Stimulated activated CD4-positive, alpha-beta T cell treated with anti-CD3 and anti-CD28 coated beads, Interleukin-1b, Interleukin-23, amount 100 ng/mL, for 1 hour (primary cell): ENCODE measurements at places on chromosomes 6 and 20.

- DNase-seq = no peak
These were observed 14.3 kb upstream of the INSM1 start for GRCh38 chr20:20353576-20353975.

DNA sequence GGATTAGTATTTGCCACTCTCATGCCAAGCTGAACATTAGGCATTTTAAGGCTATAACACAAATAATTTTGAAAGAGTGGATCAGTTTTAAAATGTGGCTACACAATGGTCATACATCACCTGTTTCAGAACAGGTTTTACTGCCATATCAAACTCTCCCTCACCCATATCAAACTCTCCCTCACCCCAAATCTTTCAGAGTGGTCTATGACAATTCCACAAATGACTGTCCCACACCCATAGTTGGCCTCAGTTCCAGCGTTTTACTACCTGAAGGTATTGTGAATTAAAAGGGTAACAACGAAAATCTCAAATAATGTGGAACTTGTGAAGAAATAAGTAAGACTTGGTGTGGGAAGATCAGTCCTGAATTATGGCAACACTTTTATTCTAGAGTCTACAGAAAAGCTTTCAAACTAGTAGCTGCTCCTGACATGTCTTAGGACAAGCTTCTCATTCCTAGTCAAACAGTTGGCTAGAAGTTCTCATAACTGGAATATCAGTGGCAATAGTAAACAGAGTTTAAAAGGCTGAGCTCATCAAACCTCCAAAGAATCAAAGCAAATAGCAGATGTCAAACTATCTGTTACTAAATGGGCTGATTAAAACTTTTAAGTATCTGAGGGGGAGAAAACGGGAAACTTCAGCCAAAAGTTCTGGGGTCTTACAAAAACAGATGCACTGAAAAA, 52.4 kb downstream of the MAP3K7 start:
- DNase-seq = no peak

DNA sequence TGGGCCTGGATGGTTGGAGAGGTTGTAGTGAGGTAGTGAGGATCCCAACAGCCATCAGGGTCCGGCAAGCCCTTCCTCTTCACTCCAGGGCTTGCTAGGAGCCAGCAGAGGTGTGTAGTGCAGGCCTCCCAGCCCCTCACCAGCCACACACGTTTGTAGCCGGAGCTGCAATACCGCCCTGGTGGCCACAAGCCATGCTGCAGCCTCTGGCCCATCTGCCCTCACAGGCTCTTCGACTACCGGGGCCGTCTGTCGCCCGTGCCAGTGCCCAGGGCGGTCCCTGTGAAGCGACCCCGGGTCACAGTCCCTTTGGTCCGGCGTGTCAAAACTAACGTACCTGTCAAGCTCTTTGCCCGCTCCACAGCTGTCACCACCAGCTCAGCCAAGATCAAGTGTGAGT, 36.4 kb downstream of the EIF2S2 start:
- DNase-seq = no peak

DNA sequence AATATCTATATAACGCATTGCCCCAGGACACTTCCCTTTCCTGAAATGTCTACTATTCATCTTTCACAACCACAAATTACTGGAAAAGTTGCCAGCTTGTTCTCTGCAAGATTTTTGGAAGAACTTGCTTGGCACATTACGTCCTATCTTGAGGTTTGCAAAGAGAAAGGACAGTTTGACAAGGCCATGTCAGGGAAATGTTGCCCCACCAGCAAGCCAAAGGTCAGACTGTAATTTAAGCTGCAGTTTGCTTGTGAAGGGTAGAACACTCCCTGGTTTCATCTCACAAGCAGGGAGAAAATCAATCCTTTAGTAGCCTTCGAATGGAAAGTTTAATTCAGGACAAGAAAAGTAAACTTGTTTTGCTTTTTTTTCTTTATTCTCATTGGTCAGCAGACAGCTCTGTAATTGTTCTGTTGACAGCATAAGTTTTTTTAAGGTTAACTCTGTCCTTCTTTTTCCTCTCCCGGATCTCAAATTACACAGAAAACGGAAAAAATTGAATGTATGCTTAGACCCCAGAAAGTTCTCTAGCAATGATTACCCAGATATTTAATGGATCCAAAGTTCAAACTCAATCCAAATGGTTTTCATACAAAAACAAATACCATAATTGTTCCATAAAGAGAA, 541.8 kb upstream of the NRSN1 start:
- no peak for DNase-seq

- DNase-seq = no peak
These were observed 24.0 kb upstream of the ARMH2 start for GRCh38 chr6:24822696-24823095.

DNA sequence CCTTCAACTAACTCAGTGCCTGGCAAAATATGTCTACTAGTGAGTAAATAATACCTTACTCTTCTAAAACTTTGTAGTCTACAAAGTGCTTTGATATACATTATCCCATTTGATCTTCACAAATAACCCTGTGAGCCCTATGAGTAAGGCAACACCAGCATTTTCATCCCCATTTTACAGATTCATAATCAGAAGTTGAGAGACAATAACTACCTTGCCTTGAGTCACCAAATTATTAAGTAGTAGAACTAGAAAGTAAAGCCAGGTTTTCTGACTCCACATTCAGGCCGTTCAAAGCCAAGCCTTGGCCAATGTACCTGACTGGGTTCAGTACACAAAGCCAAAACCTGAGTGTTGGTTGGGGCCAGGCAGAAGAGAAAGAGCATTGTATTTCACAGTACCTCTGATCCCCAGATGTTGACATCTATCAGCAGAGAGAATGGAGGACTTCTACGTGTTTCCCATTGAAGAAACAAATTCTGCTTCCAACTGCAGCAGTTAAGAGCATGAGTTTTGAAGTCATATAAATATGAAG, 111.3 kb upstream of the LGSN start:
- DNase-seq = no peak

DNA sequence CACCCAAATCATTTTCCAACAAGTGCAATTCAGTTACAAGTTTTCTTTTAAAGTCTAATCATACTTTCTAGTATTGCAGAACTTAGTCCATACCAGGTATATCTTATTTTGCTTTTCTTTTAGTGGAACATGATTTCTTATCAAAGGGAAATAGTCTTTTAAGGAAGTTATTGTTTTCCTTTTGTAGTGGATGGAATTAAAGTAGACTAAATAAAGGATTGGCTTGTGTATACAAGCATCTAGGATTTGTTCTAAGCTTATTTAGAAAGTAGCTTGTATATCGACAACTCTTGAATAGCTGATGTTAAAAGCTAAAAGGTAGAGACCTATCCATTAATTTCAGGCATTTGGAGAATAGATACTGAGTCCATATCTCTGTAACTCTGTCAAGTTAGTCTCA, 14.8 kb downstream of the DCBLD1 start:
- DNase-seq = no peak

DNA sequence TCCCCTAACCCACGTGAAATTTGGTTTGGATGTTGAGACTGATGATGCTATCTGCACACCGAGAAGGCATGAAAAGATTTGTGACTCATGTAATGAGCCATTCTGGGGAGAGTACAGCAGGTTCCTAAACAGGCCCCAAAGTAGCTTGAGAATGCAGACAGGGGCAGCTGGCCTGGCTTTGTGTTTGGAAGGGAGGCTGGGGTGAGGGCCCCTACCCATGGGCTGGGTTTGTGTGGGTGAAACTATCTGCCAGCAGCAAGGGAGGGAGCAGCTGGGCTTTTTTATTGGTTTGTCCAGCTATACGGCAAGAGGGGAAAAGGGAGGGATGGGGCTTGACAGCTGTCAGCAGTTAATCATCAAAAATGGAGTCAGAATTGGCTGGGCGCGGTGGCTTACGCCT, 87.0 kb upstream of the RNF24 start:
- DNase-seq = no peak

- no peak for DNase-seq
These were observed 158.9 kb downstream of the RALGAPA2 start for GRCh38 chr20:20553541-20553940.

DNA sequence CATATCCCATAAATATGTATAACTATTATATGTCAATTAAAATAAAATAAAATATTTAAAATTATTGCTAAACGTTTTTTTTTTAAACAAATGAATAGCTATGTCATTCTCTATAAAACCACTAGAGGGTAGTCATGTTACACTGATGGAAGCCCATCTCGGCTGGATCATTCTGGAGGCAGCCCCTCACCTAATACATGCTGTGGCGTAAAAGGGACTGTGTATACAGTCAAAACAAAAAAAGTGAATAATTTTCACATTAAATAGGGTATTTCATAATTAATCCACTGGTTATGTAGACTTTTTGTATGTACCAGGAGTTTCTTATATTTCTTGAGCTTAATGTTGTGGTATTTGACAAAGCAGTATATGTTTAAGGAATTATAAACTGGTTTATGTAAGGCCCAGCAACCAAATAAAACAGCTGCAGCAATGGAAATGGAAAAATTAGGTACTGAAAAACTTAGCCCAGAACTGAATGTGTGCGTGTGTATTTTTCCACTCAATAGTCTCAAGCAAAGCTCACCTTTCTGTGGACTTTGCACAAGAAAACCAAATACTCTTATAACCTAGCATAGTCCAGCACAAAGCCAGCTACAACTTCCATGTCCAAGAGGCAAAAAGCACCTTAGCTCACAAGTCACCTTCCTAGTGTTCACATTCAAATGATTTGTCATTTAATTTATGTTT, 81.7 kb downstream of the COL9A1 start:
- no peak for DNase-seq

DNA sequence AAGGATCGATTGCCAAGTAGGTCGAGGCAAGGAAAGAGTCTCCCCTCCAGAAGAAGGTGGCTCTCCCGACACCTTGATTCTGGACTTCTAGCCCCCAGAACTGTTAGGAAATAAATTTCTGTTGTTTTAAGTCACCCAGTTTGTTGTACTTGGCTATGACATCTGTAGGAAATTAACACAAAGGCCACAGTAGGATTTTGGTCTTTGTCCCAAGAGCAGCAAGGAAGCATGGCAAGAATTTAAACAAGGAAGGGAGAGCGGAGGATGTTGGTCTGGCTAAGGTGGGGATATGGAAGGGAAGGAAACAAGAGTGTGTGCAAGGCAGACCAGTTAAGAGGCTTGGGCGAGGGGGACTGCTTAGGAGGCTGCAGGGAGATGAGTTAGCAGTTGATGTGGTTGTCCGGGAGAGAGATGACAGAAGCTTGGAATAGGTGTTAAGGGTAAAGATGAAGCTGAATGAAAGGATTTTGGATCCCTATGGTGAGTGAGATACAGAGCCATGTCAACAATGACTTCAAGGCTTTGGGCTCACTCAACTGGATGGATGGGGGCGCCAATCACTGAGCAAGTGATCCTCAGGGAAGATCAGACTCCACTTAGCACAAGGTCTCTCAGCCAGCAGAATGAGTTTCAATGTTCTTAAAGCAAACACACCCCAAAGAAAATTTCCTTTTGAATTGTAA, 140.5 kb upstream of the ZNF217 start:
- no peak for DNase-seq

DNA sequence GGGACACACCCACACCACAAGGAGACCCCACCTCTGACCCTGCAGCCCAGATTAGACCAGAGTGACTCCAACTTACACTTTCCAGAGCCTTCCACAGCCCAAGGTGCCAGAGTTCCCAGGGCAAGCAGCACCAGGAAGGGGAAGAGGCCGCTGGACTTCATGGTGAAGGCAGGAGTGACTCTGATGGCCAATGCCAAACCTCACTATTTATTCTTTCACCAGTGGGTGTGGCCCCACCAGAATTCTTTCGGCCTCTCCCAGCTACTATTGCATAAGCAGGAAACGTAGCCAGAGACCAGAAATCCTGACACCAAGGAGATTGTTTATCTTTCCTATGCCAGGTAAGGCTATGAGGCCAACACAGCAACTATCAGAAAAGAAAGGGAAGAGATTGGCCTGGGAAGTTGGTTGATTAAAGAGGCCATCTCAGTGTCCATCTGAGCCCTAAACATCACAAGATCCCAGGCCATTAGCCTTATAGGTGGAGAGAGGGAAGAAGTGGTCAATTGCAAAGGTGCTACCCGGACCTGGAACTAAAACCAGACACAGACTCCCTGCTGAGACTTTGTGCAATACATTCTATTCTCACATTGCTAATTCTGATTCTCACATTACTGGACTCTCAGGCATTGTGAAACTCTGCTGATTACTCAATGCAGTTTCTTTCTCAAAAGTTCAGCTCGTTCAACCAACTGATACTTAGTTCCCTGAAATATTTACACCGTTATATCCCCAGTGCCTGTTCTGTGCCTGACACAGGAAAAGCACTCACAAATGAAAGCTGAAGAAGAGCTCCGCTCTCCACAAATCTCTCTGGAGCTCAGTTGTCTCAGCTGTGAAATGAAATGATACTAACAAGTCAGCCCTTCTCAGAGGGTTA, at the start of gene SLPI:
SLPI (minus strand) TSS at position 182 of the 880 bp plus-strand sequence; CDS start at position 161, 21 bp downstream.
- no peak for DNase-seq

- DNase-seq = no peak
These were observed 311.9 kb upstream of the CITED2 start for GRCh38 chr6:139686308-139686707.

DNA sequence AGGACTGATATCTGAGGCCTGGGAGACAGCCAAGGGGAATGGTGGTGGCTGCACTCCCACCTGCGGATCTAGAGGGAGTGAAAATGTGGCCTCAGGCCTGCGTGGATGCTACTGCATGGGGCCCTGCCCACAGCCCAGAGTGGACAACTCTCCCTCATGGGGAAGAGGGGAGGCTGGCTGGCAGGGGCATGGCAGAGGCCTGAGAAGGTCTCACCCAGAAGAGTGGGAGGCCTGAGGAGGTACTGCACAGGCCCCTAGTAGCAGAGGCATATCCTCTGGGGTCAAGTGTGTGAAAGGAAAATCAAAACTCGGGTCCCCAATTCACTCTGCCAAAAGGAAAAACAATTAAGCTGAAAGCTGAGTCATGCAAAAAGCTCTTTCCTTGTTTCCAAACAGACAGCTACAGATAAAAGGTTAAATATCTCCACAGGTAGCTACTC, 158.2 kb downstream of the AKAP7 start:
- no peak for DNase-seq

GRCh38 chr6:136820561-136820960, 1.8 kb upstream of the PEX7 start:
- DNase-seq = no peak

DNA sequence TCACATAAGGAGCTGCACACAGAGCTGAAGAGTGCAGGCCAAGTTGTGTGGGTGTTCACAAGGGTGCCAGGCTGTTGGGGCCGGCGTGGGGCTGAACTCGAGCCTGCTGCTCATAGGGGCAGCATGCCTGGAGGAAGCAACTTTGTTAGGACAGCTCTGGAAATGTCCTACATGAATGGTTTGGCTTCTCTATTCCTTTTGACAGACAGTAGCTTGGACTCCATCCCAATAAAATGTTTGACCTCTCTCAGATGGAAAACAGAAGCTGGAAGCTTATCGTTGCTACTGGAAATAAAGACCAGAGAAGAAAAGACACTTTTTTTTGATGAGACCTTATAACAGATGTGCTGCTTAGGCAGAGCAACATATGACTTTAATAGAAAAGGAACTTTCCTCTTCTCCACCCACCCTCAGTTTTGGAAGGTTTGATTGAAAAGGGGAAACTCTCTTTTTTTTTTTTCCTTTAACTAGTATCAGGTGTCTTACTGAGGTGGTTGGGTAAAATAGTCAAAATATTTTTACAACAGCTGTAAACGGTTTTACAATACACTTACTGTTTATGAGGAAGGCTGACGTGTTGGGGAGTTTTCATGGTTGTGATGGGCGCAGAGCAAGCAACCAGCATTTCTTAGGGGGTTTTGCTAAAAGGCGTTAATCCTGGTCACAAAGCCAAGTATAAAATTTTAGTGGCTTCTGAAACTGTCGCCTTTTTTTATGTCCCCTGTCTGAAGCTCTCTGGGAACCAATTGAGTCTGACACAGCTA, 80.7 kb upstream of the EEF1E1 start:
- no peak for DNase-seq

- DNase-seq = no peak
These were observed 7.8 kb downstream of the TDP2 start for GRCh38 chr6:24658573-24659560.
